Upper lobe of right lung (tissue), 1 donor: ENCODE measurements at places on chromosomes 1 and 21. TPM values are rescaled to one million over a fixed set of nuclear protein-coding genes. Genes with fewer than 3 reads are reported as not detected.

- no peak for DNase-seq
Measured at GRCh38 chr1:228891272-228892034, 156.2 kb downstream of the RHOU start.

- DNase-seq = no peak
Measured at GRCh38 chr1:218850367-218850766, 323.3 kb upstream of the LYPLAL1 start.

- no peak for DNase-seq
Measured at GRCh38 chr1:84603941-84604830, 29.9 kb upstream of the CTBS start.

- DNase-seq = no peak
Measured at GRCh38 chr21:34223376-34223775, 140.4 kb upstream of the KCNE2 start.

DNA sequence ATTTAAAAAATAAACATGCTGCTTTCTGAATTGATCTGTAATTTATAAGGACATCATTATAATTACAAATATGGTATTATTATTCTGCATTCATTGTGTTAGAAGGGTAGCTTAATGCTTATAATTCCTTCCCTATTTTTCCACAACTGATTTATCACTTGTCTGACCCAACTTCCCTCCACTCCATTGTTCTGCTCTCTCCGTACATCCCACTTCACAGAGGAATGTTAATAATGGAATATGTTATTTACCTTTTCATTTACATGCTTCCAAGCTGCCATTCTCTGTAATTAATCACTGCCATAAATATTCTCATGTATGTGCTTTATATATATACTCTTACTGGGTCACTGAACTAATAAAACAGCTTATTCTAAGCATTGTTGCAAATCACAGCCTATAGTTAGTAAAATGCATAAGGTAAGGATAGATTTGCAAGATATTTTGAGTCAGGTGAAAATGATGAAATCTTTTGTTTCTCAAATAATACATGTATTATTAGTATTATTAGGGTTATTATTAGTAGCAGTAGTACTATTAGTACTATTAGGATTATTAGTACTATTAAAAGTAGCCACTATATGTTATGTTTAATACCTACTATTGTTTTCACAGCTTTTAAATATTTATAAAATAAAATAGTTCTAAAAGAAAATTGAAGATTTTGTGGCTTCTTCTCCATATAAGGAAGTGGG, 70.6 kb upstream of the NEK7 start:
- no peak for DNase-seq

DNA sequence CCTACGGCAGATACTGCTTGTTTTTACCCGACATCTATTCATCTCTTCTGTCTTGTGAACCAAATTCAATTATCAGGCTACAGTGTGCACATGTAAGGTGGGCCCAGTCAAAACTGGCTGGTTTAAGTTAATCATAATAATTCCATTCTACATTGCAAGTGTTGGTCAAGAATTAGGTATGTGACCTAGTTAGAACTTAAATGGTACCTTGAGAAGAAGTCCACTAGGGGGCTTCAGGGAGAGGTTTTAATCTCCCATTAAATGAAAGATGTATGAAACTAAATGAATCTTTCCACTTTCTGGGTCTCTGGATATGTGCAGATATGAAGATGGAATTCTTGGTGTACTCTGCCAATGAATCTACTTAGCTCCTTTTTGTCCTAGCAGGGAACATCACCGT, 187.1 kb downstream of the CDC42BPA start:
- DNase-seq = no peak

- DNase-seq = no peak
Measured at GRCh38 chr1:87588495-87588894, 259.8 kb downstream of the LMO4 start.

GRCh38 chr21:29477347-29477746, 178.6 kb downstream of the BACH1 start:
- DNase-seq = no peak

GRCh38 chr1:169044296-169044695, 62.2 kb upstream of the ATP1B1 start:
- no peak for DNase-seq

DNA sequence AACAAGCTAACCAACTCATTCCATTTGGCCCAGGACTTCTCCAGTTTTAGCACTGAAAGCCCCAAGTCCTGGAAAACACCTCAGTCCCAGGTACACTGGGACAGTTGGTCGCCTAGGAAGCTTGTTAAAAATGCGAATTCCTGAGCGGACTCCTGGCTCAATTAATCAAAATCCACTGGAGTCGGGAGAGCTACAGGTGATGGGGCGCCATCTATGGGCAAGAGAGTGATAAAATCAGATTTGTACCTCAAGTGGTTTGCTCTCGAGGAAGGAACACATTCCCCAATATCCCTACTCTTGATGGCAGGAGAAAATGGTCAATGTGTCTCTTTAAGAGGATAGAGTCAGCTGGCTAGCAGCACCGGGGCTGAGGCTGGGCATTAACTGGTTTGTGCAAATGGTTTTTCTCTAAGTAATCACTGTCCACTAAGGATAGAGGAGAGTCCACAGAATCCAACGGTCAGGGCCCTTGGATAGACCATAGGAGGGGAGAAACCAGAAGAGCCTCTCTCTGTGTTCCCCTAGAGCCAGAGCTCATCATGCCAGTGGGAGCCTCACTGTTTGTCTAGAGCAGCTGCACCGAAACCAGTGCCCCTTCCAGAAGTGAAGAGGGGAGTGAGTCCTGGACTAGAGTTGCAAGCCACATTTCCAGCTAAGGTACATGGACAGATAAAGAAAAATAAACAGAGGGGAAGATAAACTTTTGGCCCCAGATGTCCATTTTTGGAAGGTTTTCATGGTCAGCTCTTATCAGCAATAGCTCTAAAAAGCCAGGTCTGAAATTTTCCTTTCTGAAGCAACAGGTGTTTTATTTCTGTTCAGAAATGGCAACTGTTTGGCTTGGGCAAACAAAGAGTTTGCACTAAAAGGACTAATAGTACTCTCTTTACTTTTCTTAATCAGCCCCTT, 148.5 kb downstream of the TENT5C start:
- no peak for DNase-seq

DNA sequence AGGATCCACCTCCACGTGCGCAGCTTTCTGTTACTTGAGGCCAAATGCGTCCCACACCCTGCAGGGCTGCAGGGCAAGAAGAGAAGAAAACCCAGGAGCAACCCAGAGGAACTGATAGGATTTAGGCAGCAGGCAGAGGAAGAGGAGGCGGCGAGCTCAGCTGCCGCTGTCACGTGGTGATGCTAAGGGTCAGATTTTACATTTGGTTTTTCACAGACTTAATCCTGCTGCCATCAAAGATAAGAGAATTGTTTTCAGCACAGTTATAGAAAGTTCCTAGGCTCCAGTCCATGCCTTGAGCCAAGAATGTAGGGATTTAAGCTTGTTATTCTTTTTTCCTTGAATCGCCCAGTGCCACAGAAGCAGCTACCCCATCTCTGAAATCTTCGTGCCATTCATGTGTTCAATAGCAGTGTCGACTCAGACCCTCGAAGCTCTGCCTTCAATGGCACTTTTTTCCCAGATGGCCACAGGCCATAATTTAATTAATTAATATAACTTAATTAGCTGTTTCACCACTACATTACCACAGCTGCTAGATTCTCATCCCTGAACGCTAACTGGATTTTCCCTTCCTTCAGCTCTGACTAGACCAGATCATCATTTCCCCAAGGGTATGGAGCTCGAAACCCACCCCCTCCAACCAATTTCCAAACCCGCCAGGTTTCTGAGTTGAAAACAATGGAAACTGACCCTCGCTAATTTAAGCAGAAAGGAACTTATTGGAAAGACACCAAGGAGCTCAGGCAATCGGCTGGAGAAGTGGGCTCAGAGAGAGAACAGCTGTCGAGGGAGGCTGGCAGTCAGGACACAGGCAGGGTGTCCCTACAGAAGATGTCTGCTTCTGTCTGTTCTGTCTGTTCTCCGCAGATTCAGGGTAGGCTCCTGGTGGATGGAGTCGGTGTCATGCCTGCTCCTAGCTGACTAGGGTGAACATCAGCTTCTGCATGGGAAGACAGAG, 36.2 kb downstream of the LDLRAP1 start:
- DNase-seq = no peak

DNA sequence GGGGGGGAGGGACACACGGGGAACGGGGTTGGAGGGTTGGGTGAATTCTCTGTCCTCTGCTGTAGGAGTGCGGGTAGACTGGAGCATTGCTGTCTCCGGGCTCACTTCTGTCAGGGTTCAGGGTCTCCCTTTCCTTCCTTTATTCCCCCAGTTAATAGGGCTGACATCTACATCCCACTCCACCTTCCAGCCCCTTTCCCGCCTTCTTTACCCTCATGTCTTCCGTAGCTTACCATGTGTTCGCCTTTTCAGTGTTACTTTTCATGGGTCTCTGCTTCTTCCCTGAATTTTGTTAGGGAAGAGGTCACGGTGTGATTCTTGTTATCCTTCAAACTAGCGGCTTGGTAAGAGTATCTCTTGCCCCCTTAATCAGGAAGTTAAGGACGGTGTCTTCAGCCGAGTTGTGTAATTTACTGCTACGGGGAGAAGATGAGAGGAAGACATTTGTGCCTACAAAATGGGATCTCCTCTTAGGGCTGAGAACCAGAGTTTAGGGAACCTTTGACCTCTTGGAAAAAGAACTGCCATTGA, 917 bp downstream of the RAP1A start:
- DNase-seq = no peak

DNA sequence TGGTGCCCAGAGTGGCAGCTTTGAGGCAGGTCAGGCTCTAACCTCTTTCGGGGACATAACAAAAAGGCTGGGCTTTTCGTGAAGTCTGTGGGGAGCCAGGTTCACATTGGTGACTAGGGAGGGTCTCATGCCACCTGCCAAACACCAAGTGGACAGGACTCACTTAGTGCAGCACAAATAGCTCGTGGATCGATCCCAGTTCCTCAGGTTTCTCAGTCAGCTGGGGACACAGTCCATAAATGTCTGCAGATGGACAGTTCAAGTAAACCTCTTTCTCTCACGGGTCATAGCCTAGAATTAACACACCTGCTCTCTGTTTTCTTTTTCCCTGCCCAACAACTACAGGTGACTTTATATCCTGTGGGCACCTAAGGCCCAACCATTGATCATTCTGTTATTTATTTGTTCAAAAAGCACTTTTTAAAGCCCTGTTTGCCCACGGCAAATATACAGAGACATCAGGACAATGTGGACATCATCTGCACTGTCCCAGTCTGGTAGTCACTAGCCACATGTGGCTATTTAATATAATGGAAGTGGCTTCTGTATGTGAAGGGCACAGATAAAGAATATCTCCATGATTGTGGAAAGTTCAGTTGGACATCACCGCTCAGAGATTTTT, 53.5 kb downstream of the CAPN2 start:
- no peak for DNase-seq

DNA sequence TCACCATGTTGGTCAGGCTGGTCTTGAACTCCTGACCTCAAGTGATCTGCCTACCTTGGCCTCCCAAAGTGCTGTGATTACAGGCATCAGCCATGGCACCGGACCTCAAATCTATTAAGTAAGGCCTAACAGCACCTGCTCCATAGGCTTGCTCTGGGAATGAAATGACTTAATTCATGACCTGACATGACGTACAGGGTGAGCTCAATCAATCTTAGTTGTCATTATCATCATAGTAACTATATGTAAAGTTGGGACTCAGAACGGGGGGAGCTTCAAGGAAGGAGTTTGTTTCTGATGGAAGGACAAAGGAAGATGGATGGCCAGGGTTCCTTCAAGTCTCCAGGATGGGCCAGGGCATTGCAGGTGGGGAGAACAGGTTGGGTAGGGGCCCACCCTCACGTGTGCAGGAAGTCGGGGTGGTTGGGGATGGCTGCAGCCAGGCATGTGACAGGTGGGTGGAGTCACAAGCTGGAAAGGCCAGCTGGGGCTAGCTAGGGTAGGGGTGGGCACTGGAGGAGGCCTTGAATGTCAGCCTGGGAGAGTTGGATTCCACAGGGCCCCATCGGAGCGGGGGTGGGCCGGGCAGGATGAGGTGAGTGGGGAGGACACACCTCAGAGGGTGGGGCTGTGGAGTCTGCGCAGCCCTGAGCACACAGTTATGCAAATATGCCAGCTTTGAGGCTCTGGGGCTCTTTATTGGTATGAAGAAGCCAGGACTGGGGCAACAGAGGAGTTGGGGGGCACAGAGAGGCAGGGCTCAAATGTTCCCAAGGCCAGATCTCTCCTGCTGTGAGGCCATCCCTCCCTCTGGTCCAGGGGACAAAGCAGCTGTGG, 9.6 kb downstream of the TRIM62 start:
- DNase-seq = no peak

DNA sequence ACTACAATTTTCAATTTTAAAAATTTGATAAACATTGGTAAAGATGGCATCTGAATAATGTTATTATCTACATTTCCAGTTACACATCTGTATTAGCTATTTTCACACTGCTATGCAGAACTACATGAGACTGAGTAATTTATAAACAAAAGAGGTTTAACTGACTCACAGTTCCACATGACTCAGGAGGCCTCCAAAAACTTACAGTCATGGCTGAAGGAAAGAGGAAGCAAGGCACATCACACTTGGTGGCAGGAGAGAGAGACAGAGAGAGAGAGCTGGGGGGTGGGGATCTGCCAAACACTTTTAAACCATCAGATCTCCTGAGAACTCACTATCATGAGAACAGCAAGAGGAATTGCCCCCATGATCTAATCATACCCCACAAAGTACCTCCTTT, 850.0 kb downstream of the LTN1 start:
- DNase-seq = no peak

GRCh38 chr1:41509270-41509671, 24.8 kb upstream of the EDN2 start:
- DNase-seq = no peak

- no peak for DNase-seq
Measured at GRCh38 chr1:72105201-72105600, 177.1 kb downstream of the NEGR1 start.

Gene FOXD3
- total RNA-seq = not detected

Gene LCA5L
- total RNA-seq = 1.8 TPM

Gene ADAMTS4
- total RNA-seq = 7.8 TPM

Gene OR2M3
- total RNA-seq = not detected

Gene SLC45A3
- total RNA-seq = 8.6 TPM

Gene FCRL6
- total RNA-seq = 3.2 TPM

Gene CFHR5
- not detected for total RNA-seq

Gene ELF3
- total RNA-seq = 62.9 TPM

Gene GPR25
- 0.32 TPM for total RNA-seq

Gene TNNT2
- total RNA-seq = 6.4 TPM

Gene FCAMR
- total RNA-seq = not detected

Gene ROR1
- 21.4 TPM for total RNA-seq

Gene CRP
- total RNA-seq = 0.26 TPM
